Amniotic epithelial cell (primary cell): ENCODE measurements at places on chromosomes 4 and X.
A peak's percentile ranks its signal among the peaks of the same experiment; 100 is the strongest.

DNA sequence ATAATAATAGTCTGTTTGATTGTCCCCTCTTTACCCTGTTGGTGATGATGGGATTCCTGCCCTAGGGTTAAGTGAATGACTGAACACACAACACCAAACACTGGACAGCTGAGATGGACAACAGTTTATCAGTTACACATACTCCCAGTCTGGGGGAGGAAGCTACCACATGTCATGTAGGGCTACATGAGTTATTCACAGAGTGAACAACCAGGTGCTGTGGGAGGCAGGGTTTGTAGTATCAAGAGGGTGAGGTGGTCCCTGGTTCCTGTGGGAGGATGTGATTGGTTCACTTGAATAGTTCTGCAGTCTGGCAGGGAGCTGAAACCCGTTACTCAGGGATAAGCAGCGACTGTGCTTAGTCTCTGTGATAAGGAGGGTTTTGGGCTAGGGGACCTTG is 88.8 kb upstream of the AP1S2 start:
- peak; percentile 19 for DNase-seq

DNA sequence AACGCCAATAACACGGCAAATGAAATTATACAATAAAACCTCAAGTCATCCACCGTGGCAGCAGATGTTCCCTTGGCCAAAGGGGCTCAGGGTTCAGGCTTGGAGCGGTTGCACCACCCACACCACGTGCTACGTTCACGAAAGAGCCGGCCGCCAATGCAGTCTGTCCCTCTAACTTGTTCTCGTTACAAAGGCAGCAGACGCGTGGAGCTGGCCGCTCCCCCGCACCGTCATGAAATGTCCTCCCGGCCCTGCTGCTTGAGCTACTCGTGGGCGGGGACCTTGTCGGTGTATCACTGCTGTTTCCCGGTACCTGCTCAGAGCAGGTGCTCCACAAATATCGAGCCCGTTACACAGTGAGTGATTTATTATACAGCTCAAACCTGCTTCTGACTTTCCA is 36.4 kb upstream of the MAN2B2 start:
- DNase-seq: no peak

DNA sequence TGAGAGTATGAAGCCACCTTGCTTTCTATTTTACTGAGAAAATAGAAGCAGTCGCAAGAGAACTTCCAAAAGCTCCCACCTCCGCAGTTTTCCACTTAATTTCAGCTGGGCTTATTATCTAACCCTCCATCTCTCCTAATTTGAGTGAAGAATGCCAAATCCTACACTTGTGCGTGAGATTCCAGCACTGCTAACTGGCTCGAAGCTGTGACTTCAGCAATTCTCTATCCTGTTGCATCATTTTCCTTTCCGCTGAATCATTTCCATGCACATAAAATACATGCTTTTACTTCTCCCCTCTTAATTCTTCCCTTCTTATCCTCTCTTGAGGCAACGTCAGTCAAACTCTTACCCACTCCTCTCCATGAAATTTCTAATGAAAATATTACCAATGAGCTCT is 189.5 kb downstream of the GASK1B start:
- DNase-seq: peak; percentile 14

DNA sequence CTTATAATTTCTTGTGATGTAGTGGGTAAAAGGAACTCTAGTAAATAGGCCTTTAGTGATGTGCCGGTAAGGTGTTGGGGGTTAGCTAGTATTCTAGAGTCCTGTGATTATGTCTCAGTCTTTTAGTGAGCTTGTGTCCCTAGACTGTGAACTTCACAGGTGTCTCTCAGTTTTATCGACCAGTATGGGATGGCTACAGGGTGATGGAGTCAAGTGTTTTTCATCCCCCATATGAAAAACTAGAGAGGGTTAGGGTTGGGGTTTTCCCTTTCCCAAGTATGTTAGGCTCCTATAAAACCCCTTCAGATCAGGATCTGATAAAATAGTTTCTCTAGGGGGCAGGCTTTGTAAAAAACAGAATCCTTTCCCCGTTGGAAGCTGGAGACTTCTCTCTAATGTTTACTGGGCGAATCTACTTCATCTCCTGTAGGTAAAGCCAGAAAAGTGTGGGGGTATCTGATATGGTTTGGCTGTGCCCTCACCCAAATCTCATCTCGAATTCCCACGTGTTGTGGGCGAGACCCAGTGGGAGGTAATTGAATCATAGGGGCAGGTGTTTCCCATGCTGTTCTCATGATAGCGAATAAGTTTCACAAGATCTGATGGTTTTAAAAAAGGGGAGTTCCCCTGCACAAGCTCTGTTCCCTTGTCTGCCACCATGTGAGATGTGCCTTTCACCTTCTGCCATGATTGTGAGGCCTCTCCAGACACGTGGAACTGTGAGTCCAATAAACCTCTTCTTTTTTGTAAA is 120.8 kb downstream of the DTHD1 start:
- DNase-seq: no peak

DNA sequence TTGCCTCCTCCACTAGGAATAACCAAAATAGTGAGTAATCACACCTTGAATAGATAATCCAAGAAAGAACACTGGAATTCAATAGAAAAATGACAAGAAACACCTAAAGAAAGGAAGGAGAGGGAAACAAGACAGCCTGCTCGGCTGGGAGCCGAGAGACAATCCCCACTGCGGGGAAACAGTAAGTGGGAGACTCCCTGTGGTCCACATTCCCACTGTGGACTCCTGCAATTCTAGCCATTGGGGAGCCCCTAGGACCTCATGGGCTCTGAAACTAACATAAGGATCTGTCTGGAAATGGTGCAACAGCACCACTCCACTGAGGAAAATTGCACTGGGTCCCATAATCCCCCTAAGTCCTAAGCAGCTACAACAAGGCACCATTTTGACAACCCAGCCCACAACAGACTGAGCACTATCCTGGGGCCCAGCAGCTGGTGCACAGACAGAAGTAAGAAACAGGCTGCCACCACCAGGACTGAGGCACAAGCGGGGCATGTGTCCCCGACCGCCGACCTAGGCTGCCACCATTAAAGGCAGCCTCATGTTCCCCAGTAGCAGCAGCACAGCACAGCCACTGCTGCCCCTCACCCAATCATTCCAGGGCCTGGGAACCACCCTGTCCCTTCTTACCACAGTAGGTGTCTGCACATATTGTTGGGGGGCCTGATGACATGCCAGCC is 14.2 kb downstream of the LRBA start:
- DNase-seq: no peak

DNA sequence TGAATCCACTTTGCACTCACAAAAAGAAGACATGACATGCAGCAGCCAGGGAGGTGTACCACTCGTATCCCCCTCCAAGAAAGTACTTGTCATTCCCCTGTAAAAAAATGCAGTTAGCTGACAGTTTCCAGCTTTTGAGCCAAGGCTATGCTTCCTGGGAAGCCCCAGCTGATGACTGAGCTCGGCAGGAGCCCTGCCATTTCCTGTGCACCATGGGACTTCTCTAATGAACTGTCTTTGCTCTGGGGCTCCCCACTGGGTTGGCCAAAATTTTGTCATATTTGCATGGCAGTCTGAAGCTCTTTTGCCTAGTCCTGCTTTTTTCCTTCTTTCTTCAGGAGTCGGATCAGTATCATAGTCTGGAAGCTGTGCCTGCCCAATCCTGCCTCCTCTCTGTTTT is 104.5 kb upstream of the MAOA start:
- no peak for DNase-seq

DNA sequence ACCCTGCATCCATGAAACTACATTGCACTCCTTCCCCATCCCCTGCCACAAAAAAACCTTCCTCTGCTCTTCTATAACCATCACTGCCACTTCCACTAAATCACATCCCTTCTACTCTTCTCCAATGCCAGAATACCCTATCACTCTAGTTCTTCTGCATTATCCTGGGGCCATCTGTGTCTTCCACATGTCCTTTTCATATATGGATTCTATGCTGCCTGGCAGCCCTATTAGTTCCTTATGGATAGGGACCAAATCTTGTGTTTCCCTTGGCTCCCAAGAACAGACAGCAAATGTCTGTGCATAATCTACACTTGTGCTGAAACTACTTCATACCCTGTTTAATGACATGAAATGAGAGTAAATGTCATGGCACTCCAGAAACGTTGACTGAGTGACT is 68.0 kb downstream of the LHFPL1 start:
- DNase-seq: no peak
